ENCODE measurements at places on chromosomes 2 and 18.

DNA sequence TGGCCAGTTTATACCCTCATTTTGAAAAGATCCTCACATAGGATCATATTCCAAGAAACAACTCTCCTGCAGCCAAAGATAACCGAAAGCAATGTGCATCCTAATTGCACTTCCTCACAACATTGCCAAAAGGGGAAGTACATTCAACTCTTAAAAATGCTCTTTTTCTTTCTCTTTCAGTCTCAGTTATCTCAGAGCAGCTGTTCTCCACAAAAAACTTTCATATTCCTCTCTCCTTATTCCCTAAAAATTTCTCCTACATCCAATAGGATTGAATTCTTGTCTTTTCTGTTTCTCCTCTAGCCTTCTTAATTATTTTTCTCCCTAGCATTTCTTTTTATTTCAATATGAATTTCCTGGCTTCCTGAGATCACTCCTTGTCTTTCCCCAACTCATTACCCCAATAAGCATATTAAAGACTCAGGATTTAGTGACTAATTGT, 7.4 kb upstream of the VRK2 start:
- no peak for DNase-seq

DNA sequence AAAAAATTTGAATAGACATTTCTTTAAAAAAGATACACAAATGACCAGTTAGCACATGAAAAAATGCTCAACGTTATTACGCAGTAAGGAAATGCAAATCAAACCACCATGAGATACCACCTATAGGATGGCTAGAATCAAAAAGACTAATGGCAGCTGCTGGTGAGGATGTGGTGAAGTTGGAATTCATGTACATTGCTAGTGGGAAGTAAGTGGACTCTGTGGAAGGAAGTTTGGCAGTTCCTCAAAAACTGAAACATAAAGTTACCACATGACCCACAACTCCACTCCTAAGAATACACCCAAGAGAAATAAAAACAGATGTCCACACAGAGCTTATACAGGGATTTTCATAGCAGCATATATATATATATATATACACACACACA, 51.2 kb downstream of the MBP start:
- no peak for DNase-seq

- DNase-seq = no peak
Observed at GRCh38 chr2:61946666-61947065, 41.2 kb downstream of the COMMD1 start.

- no peak for DNase-seq
Observed at GRCh38 chr18:2442726-2443275, 128.5 kb downstream of the METTL4 start.

DNA sequence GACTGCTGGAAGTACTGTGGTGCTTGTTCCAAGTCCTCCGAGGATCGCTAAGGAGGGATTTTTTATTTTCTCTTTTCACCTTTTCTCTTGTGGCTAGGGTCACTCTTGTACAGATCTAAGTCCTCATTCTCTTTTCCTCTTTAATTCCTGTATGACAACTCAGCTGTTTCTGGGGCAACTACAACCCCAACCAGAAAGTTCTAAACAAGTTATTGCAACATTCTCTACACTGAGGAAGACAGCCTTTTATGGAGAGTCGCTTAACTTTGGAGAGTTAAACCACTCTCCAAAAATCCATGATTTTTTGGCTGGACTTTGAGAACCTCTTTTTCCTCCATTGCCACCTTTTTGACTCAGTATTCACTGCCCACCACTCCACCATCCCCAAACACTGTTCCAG, 74.0 kb upstream of the SESTD1 start:
- no peak for DNase-seq

- no peak for DNase-seq
Observed at GRCh38 chr2:230234845-230235244, 9.3 kb downstream of the SP140 start.

- DNase-seq = no peak
Observed at GRCh38 chr2:237927135-237927534, 39.7 kb upstream of the UBE2F start.

DNA sequence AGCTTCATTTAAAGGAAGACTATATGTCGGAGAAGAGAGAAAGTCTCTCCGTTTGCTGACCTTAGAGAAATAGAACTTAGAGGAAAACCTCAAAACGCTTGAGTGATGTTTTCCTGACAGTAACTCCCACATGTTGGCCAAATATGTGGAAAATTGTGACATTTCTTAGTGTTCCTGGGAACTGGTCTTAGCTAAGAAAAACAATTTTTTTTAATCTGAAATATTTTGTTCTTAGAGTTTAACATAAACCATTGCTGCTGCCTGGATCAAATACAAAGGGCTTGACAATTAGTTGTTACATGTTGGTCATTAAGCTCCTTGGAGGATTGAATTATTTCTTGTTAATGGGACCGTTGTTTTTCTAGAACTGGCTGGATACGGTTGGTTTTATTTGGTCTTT, 16.3 kb downstream of the DYNC2LI1 start:
- DNase-seq = no peak

DNA sequence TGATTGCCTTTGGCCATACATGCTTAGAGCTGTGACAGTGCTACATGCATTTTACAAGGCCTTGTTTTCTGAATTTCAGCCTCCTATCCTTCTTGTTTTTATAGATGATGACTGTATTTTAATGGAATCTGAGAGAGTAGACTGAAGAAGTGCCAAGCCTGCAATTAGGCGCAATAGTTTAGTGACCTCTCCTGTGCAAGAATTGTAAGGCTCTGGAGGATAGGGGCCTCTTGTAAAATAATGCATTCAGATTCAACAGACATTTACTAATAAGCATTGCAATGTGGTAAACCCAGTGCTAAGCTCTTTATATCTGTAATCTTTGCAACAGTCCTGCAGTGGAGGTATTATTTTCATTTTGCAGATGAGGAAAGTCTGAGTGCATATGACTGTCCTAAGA, 105.5 kb downstream of the TDRD15 start:
- DNase-seq = no peak

- no peak for DNase-seq
Observed at GRCh38 chr2:238016526-238016925, 44.3 kb upstream of the SCLY start.

- DNase-seq = no peak
Observed at GRCh38 chr18:27073404-27073830, 111.7 kb downstream of the CHST9 start.

GRCh38 chr2:31319406-31320175, 85.6 kb downstream of the EHD3 start:
- no peak for DNase-seq

DNA sequence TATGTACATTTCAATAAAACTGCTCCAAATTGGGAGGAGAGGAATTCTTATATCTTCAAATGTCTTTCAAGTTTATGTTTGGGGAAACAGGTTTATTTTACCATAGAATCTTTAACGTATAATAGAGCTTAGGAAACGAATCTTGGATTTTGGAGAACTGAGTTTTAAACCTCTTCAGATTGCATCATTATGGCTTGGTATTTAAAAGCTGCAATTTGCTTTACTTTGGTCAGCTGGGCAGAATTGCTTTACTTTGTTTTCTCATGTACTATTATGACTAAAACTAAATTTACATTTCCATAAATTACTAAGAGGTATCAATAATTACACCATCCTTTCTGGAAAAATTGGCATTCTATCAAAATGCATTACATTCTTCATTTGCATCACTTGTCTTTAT, 54.6 kb downstream of the BAZ2B start:
- no peak for DNase-seq

- DNase-seq = no peak
Observed at GRCh38 chr18:47558110-47558750, 306.8 kb upstream of the SKOR2 start.

- no peak for DNase-seq
Observed at GRCh38 chr18:41266616-41267015, 688.4 kb upstream of the PIK3C3 start.

- DNase-seq = no peak
Observed at GRCh38 chr18:7301094-7301493, 70.2 kb downstream of the LRRC30 start.

DNA sequence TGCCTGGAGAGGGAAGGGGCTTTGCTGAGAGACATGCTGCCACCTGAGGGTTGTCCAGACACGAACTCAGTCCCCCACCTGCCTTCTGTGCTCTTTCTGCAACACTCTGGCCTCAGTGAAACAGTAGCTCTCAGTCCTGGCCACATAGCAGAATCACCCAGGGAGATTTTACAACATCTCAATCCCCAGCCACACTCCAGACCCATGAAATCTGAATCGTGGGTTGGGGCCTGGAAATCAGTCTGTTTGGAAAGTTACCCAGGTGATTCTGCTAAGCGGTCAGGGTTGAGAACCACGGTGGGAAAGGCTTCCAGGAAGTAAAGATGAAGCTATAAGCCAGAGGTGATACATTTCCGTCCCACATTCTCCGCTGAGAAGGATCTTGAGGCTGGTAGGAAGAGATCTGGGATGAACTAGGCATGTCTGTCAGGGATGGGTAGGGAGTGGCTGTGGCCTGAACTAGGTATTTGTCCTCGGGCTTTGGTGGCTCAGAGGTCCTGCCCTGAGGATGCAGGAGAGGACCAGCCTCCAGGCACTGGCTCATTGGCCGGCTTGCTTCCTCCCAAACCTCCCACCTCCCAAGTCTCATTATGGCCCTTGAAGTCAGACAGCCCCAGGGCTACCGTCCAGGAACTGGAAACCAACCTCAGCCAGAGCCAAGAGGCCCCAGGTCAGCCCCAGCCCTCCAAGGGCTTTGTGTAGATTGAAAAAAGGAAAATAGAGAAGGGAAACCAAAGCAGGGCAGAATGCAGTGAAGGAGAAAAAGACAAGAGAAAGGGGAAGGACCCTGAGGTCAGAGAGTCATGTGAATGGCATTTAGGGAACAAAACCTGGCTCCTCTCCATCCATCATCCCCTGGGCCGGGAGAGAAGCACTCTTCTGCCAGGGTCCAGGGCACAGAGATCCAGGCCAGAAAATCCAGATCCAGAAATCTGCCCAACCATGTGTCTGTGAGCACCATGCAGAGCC, 119.6 kb downstream of the ZFP36L2 start:
- no peak for DNase-seq

DNA sequence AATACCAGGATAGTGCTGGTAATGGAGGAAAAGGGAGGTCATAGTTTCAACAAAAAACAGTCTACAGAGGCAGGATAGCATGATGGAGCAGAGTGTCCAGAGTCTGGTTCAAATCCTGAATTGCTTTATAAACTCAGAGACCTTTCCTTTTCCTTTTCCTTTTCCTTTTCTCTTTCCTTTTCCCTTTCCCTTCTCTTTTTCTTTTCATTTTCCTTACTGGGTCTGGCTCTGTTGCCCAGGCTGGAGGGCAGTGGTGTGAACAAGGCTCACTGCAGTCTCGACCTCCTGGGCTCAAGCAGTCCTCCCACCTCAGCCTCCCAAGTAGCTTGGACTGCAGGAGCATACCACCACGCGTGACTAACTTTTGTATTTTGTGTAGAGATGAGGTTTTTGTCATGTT, 31.7 kb downstream of the GIGYF2 start:
- DNase-seq = no peak
